Fibroblast of mammary gland (primary cell): ENCODE measurements at places on chromosomes 3 and 15.

- no peak for DNase-seq
Observed at GRCh38 chr15:63778800-63779199, 54.9 kb downstream of the HERC1 start.

- DNase-seq = no peak
Observed at GRCh38 chr15:38351466-38351865, 98.8 kb downstream of the SPRED1 start.

GRCh38 chr3:72791161-72791560, 57.1 kb downstream of the SHQ1 start:
- DNase-seq = peak; percentile 8

DNA sequence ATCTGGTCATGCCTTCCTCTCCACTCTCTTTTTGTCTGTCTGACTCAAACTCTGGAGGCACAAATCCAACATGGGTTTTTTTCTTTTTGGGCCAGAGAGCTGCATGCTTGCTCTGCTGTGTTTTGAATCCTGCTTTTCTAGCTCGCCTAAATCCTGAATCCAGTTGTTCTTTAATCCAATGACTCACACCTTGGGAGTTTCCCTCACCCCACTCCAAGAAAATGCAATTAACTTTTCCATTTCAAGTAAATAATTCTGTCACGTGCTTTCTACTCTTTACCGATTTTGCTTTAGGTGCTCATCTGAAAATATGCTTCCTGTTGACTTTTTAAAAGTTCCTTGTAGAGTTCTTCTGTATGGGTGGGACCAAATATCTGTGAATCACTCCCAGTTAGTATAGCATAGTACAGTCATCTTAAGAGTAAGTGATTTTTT, 47.6 kb downstream of the SLMAP start:
- DNase-seq = peak; percentile 96

GRCh38 chr15:72861354-72861910, 77.9 kb upstream of the ADPGK start:
- DNase-seq = no peak

GRCh38 chr3:9047452-9048346, 84.4 kb upstream of the RAD18 start:
- DNase-seq = no peak

DNA sequence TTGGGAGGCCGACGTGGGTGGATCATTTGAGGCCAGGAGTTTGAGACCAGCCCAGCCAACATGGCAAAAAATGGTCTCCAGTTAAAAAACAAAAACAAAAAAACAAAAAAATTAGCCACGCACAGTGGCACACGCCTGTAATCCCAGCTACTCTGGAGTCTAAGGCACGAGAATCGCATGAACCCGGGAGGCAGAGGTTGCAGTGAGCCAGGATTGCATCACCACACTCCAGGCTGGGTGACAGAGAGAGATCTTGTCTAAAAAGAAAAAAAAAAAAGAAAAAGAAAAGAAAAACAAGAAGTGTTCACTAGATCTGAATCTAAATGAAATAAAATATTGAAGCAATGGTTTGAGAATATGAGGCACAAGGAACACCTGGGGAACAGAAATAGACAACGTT, 36.7 kb downstream of the SLC9A9 start:
- peak; percentile 52 for DNase-seq

DNA sequence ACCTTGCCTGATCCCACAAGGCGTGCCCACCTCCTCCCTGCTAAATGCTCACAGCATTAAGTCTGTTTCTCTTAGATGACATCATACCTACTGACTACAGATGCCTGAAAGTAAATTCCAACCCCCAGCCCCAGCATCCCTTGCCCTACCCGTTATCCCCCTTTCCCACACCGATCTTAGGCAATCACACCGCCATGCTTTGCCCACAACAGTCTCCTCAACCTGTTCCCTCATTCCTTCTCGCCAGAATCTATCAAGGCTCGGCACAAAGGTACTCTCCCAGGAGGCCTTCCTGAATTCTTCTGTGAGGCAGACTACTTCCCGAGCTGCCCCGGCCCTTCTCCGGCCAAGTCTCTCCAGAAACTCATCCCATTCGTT, 789 bp upstream of the SEC61A1 start:
- DNase-seq = no peak

DNA sequence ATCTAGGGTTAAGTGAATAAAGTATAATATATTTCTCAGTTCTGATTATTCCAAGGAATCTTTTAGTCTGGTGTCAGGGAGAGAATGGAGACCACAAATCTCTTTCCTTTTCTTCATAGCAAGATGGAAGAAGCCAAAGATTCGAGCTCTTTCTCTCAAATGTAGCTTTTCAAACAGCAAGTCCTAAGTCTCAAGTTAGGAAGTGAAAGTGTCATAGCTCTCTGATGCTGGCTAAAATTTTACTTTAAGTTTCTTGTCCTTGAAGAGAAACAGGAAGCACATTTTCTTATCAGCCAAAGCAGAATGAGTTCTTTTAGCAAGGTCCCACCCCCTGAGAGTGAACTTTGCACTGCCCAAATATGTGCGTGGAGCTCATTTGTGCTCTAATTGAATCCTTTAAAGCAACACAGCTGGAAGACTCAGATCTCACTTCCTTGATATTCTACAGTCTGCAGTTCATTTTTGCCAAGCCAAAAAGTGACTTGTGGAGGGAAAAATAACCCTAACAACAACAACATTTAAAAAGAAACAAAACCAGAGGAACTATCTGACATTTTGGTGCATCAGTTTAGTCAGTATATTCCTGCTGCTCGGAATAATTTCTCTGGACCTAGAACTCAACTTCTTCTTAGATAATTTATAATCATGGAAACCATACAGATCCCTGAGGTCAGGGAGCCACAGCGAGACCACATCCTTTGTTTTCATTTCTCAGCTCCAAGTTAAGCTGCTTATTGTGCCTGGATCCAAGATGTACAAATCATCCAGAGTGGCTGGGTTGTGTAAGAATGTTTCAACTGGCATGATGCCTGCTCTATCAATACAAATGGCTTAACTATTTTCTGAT, 238.7 kb upstream of the P2RY1 start:
- peak; percentile 95 for DNase-seq
